ENCODE measurements at places on chromosomes 11 and 22. TPM values are rescaled to one million over a fixed set of nuclear protein-coding genes. Genes with fewer than 3 reads are reported as not detected.

GRCh38 chr22:22907551-22908494 is 20.2 kb downstream of the IGLL5 start:
- DNase-seq: no peak

- no peak for DNase-seq
These were observed 1706.9 kb upstream of the RAG2 start for GRCh38 chr11:38304926-38305325.

Gene MRTFA
- total RNA-seq: 26.4 TPM

Gene APOC3
- total RNA-seq: 0.46 TPM

Gene CCDC81
- 0.32 TPM for total RNA-seq

All from Right ventricle myocardium superior (tissue), 1 donor.